ENCODE measurements at places on chromosomes 1 and 21. TPM values are rescaled to one million over a fixed set of nuclear protein-coding genes. Genes with fewer than 3 reads are reported as not detected.

Gene LIN28A
- total RNA-seq: not detected

Gene RORC
- 0.06 TPM for total RNA-seq

Gene MANEAL
- 25.5 TPM for total RNA-seq

Gene GJA8
- not detected for total RNA-seq

Gene SYDE2
- 0.61 TPM for total RNA-seq

Gene LCE6A
- not detected for total RNA-seq

Gene ZYG11B
- 5.2 TPM for total RNA-seq

Gene KRTAP12-3
- not detected for total RNA-seq

Gene NBL1
- total RNA-seq: 60.0 TPM

Gene UTS2
- total RNA-seq: not detected

Gene A3GALT2
- total RNA-seq: not detected

Gene AADACL3
- total RNA-seq: not detected

Gene TEX38
- not detected for total RNA-seq

Gene OPTC
- total RNA-seq: not detected
